SJCRH30 (cell line): ENCODE measurements at places on chromosomes 3 and 15. TPM values are rescaled to one million over a fixed set of nuclear protein-coding genes. Genes with fewer than 3 reads are reported as not detected.
A peak's percentile ranks its signal among the peaks of the same experiment; 100 is the strongest.

- DNase-seq = peak; percentile 19
These were observed 107.5 kb upstream of the THBS1 start for GRCh38 chr15:39473298-39473947.

DNA sequence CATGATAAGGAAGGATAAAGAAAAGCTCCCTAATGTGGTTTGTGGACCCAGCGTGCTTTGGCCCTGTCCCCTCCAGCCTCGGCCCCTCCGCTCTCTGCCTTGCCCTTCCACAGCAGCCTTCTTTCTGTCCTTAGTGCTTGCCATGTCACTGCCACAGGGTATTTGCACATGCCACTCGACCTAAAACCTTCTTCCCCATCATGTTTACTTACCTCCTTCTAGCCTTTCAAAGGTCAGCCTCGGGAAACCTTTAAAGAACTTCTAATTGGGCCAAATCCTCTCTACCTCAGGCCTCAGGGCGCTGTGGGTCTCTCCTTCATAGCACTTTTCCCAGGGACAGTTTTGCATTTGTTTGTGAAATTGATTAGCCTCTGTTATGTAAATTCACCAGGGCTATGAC is 73.0 kb downstream of the SCN11A start:
- no peak for DNase-seq

DNA sequence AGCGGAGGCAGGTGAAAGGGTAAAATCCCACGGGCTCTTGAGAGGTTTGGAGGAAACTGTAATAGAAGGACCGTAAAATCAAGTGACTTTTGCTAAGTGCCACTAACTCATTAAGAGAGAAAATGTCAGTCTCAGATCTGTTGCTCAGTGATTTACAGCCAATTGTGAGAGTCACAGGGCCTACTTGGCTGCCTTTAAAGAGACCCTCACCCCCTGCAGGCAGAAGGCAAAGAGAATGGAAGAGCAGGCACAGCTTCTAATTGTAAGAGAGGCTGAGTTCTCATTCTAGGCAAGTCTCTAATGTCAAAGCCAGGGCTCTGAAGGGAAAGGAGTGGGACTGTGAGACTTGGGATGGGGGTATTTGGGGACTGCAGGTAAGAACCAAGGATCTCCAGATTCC is 9.3 kb upstream of the SYNM start:
- DNase-seq = no peak

GRCh38 chr3:77158730-77159581 is 119.1 kb downstream of the ROBO2 start:
- DNase-seq = no peak

- no peak for DNase-seq
These were observed 100.2 kb downstream of the RSRC1 start for GRCh38 chr3:158210067-158210466.

DNA sequence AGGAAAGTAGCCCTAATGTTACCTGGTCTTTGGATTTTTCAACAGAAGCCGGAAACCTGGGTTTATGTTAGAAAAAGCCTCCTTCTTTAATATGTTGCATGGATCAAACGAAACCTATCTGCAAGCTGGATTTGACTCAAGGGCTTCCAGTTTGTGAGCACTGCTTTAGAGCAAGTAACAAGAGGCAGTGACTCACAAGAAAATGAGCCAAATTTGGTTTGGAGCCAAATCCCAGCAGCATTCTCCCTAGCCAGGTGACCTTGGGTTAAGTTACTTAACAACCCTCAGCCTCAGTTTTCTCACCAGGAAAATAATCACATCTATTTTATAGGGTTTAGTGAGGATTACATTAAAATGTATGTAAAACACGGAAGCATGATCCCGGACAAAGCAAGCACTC is 215.2 kb upstream of the PRICKLE2 start:
- DNase-seq = no peak

DNA sequence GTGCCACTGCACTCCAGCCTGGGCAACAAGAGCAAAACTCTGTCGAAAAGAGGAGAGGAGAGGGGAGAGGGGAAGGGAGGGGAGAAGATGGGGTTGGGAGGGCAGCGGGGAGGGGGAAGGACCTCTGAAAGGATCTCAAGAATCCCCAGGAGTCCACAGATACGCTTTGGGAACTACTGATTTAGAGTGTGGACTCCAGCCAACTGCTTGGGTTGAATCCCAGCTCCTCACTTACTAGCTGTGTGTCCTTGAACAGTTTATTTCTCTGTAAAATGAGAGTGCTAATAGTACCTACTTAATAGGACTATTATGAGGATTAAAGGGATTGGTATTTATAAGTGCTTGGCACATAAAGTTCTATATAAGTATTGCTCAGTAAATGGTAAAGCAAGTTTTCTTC is 45.0 kb upstream of the FAH start:
- no peak for DNase-seq

DNA sequence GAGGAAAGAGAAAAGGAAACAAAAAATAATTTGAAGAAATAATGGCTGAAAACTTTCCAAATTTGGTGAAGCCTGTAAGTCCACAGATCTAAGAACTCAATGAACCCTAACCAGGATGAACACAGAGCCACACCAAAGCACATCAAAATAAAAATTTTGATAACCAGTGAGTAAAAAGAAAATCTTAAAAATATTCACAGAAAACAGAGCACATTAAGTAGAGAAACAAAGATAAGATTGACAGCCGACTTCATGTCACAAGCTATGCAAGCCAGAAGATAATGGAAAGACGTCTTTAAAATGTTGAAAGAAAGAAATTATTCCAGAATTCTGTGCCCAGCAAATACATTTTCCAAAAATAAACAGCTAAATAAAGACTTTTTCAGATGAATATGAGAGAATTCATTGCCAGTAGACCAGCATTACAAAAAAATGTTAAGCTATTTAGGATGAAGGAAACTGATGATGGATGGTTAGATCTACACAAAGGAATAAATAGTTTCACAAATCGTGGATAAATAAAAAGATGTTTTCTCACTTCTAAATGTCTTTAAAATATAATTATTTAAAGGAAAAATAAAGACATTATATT is 140.2 kb upstream of the SKOR1 start:
- DNase-seq = peak; percentile 76

DNA sequence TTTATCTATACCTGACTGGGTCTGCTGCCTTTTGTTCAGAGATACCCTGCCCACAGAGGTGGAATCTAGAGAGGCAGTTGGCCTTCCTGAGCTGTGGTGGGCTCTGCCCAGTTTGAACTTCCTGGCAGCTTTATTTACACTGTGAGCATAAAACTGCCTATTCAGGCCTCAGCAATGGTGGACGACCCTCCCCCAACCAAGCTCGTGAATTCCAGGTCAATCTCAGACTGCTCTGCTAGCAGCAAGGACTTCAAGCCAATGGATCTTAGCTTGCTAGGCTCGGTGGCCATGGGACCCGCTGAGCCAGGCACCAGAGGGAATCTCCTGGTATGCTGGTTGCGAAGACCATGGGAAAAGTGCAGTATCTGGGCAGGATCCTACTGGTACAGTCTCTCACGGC is 270.2 kb downstream of the CADM2 start:
- no peak for DNase-seq

DNA sequence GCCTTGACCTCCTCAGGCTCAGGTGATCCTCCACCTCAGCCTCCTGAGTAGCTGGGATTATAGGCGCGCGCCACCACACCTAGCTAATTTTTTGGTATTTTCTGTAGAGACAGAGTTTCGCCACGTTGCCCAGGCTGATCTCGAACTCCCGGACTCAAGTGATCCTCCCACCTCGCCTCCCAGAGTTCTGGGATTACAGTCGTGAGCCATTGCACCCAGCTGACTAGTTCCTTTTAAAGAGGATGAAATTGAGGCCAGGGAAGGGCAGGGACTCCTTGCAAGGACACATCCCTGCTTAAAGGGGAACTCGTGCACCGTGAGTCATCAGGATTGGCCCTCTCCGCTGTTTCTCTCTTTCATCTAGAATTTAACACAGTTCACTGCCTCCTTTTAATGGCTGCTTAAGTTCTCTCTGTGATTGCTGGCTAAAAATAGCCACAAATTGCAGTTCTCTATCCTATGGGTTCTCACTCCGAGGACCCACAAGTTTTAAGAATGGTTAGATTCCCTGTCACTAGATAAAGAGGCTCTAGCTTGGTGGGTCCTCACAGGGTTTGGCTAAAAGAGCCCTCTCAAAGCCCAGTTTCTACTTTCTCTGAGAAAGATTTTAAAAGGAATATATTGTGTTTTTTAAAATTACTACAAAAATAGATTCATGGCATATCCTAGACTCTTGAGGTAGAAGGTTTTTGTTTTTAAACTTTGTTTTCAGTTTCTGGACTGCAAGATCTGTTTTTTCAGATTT is 1.4 kb downstream of the CRTAP start:
- no peak for DNase-seq

GRCh38 chr15:74172701-74173379 is 670 bp upstream of the ISLR start:
- DNase-seq = peak; percentile 78

- DNase-seq = no peak
These were observed 190.4 kb downstream of the FOXP1 start for GRCh38 chr3:71393093-71393492.

- DNase-seq = no peak
These were observed 209.3 kb downstream of the CD47 start for GRCh38 chr3:107881509-107881908.

DNA sequence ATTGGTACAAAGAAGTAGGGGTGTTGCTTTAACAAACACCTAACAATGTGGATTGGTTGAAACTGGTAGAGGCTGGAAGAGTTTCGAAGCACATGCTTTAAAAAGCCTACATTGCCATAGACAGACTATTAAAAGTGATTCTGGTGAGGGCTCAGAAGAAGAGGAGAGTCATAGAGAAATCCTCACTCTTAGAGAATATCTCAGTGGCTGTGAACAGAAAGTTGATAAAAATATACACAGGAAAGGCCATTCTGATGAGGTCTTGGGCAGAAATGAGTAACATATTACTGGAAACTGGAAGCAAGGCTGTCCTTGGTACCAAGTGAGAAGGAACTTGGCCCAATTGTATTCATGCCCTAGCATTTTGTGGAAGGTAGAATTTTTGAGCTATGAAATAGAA is 173.7 kb upstream of the CRBN start:
- no peak for DNase-seq

GRCh38 chr15:37876900-37877299 is 57.5 kb upstream of the TMCO5A start:
- no peak for DNase-seq

GRCh38 chr15:48029642-48030041 is 91.1 kb upstream of the SLC24A5 start:
- no peak for DNase-seq

GRCh38 chr3:37787153-37787867 is 74.4 kb upstream of the CTDSPL start:
- no peak for DNase-seq

- no peak for DNase-seq
These were observed 40.9 kb downstream of the ZIC4 start for GRCh38 chr3:147365196-147366115.

DNA sequence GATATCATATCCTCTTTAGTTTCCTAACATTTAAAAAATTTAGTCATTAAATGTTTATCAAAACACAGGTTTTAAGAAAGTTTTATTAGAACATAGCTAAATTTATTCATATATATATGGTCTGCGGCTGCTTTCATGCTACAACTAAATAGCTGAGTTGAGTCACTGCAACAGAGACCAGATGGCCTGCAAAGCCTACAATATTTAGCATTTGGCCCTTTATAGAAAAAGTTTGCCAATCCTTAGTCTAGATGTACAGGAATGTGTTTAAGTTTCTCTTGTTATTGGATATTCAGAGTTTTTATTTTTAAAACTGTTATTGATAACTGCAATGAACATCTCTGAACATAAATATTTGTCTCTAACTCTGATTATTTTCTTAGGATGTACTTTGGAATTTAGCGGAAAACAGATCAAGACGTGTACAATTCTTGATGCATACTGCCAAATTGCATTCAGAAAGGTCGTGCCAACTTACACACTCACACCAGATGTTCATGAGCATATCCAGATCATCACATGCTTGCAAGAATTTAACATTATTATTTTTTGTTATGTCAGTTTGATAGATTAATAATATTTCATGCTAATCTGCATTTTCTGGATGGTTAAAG is 157.9 kb downstream of the STAC start:
- no peak for DNase-seq

GRCh38 chr3:38404286-38404685 is 49.4 kb upstream of the ACVR2B start:
- no peak for DNase-seq

DNA sequence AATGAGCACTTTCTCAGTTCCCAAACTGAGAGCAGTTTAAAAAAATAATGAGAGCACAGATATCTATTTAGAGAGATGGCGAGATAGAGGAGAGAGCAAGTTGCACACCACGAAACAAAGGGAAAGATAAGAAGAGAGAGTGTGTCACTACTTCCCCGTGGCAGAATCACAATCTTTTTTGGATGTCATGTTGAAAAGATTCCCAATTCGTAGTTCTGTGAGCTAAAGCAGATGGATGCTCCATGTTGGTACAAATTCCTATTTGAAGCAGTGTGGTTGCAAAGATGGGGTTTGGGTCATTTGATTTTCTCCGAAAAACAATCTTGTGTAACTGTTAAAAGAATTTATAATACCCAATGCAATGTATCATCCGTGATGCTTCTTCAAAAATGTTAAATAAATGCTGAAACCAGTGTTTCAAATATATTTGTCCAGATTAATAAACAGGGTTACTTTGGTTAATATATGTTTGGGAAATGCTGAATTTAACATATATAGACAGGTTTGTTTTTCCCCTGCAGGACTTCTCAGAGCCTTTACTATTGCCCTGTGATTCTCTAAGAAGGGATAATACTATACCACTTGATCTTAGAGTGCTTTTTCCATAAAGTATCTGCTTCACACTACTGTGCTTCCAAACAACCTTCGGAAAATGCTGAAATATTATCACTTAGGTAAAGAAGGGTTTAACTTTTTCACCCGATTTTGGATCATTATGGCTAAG is 128.5 kb downstream of the MDFIC2 start:
- no peak for DNase-seq

DNA sequence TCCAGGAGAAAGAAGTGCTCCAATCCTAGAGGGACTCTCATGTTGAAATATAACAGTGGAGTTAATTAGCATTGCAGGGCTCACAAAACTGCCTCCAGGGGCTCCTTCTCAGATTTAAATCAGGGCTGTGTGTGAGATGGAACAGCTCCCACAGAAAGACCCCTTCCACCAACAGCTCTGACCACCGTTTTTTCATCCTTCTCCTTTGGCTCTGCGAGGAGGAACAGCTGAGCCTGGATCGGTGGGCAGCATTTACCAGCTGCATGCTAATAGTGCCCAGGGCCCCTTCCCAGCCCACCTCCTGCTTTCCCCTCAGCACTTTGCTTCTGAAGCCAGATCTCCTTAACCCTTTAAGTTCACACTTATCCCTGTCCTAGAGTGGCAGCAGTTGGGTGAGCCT is 119.2 kb upstream of the UBE2E1 start:
- DNase-seq = peak; percentile 58

GRCh38 chr3:140270329-140270728 is 335.3 kb downstream of the CLSTN2 start:
- no peak for DNase-seq

GRCh38 chr3:117892431-117892841 is 1142.2 kb downstream of the IGSF11 start:
- DNase-seq = no peak

GRCh38 chr15:94083467-94084052 is 147.8 kb upstream of the MCTP2 start:
- peak; percentile 61 for DNase-seq

- no peak for DNase-seq
These were observed 4.8 kb downstream of the EOMES start for GRCh38 chr3:27717200-27717852.

GRCh38 chr3:55161231-55161630 is 233.4 kb upstream of the LRTM1 start:
- no peak for DNase-seq

GRM2 gene
- 0.16 and 0.30 TPM in 2 replicates for total RNA-seq

ARNT2 gene
- 2.2 and 2.5 TPM in 2 replicates for total RNA-seq

COL6A5 gene
- total RNA-seq = not detected in 2 replicates

CDC25A gene
- 83.1 and 92.0 TPM in 2 replicates for total RNA-seq

ALDH1A3 gene
- total RNA-seq = 148 and 154 TPM in 2 replicates

SLC27A2 gene
- not detected in 2 replicates for total RNA-seq

PPP2R3A gene
- total RNA-seq = 13.9 and 16.5 TPM in 2 replicates

P3H2 gene
- 31.5 and 36.5 TPM in 2 replicates for total RNA-seq
